ENCODE measurements at places on chromosomes 3 and 15.

GRCh38 chr15:37061996-37062395, 38.4 kb downstream of the MEIS2 start:
- no peak for DNase-seq

GRCh38 chr15:101387574-101387973, 92.5 kb upstream of the SNRPA1 start:
- no peak for DNase-seq

DNA sequence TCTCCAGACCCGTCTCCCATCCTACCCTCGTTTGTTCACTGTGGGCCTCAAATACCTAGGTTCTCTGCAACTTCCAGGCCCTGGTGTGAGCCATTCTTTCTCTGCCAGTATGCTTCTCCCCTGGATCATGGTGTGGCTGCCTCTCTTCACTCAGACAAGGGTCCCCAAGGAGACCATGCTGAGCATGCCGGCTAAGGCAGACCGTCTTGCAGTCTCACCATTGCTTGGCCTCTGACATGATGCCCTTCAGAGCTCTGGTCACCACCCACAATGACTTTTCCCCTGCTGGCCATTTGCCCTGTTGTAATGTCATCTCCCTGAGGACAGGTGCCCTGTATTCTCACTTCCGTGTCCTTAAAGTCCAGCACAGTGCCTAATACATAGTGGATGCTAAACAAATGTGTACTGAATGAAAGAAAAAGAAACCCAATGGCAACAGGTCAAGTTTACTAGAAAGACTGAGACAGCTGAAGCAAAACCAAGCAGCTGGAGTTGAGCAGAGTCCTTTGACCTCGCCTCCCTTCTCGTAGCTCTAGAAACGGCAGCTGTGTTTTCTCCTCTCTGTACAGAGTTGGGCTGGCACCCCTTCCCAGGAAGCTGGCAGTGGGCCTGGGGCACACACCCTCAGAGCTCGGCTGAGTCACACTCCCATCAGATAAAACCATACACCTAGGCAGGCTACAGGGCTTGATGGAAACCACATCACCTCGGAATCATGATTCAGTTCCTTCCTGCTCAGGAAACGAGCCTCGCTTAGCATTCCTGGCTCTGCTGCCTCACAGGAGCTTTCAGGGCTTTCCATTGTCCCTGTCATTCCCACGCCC, 8.6 kb downstream of the TLR9 start:
- peak; percentile 97 for DNase-seq

DNA sequence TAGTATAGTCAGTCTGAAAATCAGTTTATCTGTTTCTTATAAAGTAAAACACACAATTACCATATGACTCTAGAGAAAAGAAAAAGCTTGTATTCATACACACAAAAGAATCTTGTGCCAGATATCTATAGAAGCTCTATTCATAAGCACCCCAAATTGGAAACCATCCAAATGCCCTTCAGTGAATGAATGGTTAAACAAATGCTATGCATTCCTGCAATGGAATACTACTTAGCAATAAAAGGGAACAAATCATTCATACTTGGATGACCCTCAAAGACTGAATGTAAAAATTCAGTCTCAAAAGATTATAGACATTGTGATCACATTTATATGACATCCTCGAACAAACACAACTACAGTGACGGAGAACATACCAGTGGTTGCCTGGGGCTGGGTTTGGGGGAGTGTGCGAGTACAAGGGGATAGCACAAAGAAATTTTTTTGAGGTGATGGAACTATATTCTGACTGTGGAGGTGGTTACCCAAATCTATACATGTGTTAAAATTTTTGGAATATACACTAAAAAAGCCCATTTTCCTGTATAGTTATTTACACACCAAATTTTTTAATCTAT, 680.6 kb downstream of the NTRK3 start:
- DNase-seq: no peak
